Choroid plexus epithelial cell (primary cell): ENCODE measurements at places on chromosomes 4 and X.
A peak's percentile ranks its signal among the peaks of the same experiment; 100 is the strongest.

GRCh38 chrX:141439651-141440050 is 144.9 kb downstream of the SPANXA1 start:
- peak; percentile 1 for DNase-seq

- DNase-seq = no peak
Measured at GRCh38 chr4:57048590-57049304, 61.4 kb downstream of the IGFBP7 start.

DNA sequence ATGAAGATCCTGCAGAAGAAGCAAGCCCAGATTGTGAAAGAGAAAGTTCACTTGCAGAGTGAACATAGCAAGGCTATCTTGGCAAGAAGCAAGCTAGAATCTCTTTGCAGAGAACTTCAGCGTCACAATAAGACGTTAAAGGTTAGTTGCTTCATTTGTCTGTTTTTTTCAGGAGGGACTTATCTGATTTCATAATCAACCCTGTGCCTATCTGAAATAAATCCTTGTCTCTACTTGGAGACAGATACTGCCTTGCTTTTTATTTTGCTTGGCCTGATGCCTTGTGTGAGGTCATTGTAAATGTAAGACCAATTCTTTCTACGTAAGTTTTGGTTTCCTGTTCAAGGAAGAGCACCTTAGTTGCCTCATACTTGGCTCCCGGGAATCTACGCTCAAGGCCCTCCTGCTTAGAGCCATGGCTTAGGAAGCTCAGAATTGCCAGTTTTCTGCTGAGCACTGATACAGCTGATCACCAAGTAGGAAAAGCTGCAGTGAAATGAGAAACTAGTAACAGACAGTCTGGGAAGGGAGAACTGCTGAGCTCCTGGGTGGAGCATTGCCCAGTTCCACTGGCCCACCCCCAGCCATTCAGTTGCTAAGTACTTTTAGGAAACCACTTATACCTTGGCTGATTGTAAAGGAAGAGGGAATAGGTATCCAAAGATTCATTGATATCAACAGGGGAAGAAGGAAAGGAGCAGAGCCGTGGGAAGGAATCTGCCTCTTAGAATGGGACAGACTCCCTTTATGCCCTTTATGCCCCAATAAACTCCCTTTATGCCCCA is 41.8 kb downstream of the RBBP7 start:
- peak; percentile 96 for DNase-seq

GRCh38 chr4:76856243-76857073 is 41.5 kb downstream of the SOWAHB start:
- DNase-seq = peak; percentile 77

DNA sequence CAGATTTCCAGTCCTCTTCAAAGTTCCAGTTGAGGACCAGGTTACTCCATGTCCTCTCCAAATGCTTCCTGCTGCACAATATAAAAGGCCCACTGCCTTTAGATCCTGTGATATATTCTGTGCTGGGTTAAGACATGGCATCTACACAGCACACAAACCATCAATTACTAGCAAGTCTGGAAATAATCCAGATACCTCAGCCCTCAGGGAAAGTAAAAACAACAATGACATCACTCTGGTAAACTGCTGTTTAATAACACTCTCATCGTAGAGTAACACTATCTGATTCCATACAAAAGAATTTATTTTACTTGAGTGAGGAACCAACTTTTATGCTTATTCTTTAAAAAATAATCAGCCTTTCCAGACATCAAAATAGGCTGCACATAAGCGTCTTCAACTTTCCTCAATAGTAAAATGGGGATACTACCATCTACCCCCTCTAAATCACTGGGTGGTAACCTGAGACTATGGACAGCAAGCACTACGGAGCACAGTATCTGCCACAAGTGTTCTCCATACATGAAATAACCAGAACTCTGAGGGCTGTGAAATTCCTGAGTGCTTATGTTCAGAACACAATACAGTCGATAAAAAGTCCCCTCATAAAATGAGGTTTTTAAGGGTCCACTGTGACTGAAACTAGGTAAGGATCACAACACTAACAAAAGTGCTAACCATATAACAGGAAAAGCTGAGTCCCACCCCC is 53.4 kb downstream of the ABCG2 start:
- peak; percentile 72 for DNase-seq

- peak; percentile 67 for DNase-seq
Measured at GRCh38 chr4:57109847-57110639, at the start of gene IGFBP7. IGFBP7 (minus strand) TSS chr4:57110385; CDS start chr4:57110351, 34 bp downstream.

GRCh38 chrX:48530736-48531135 is 8.8 kb upstream of the TBC1D25 start:
- no peak for DNase-seq

DNA sequence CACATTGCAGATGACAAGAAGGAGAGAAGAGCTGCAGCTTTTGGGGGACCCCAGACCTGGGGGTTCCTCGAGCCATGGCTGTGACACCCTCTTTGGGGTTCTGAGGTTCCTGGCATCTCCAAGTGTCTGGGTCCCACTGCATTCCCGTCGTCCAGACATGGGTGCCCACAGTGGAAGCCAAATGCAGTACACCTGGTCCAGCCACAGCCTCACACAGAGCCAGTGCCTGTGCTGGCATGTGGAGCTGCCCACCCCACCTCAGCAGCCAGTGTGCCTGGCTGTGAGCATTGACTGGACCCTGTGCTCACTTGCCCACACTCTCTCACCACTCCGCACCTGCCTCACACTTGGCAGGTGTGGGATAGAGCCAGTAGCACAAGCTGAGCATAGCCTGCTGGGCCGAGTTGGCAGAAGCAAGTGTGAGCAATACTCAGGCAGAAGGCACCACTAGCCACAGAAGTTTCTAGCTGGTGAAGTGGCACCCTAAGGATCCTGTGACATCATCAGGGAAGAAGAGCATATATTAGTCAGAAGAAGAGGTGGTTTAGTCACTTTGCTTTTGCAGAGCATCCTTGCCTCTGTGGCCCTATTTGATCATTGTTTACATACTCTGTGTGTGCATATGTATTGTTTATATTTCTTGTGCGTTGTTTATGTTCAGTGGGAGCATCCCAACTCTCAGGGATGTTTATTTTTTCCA is 65.0 kb upstream of the MAGEB2 start:
- DNase-seq = no peak

DNA sequence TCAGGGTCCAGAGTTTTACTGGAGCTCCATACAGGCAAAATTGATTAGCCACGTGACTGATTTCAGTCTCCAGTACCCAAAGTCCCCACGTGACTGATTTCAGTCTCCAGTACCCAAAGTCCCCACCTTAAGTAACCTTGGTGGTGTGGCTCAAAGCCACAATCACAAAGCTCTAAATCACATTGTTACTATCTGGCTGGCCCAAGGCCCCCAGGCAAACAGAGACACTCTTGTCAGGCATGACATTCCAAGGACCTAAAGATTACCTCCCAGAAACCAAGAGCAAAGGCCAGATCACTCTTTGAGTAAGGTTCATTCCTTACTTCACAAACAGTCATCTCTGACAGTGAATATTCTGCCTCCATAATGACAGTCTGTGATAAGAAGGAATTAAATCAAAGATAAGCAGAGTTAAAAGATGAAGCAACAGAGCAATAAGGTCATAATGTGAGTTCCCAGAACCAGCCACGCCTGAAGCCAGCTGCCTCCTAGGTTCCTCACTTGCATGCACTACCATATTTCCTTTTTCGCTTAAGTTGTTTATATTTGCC is 78.5 kb downstream of the ANXA3 start:
- DNase-seq = no peak

DNA sequence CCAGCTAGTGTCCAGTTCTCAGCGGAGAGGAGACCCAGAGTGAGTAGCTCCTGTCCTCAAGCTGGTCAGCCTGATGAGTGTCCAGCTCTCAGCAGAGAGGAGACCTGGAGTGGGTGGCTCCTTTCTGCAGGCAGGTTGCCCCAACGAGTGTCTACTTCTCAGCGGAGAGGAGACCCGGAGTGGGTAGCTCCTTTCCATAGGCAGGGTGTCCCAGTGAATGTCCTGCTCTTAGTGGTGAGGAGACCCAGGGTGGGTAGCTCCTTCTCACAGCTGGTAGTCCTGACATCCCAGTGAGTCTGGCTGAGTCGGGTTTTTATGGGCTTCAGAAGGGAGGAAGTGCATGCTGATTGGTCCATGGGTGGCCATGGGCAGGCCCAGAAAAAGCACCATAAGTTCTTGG is 55.7 kb upstream of the NUDT6 start:
- no peak for DNase-seq

DNA sequence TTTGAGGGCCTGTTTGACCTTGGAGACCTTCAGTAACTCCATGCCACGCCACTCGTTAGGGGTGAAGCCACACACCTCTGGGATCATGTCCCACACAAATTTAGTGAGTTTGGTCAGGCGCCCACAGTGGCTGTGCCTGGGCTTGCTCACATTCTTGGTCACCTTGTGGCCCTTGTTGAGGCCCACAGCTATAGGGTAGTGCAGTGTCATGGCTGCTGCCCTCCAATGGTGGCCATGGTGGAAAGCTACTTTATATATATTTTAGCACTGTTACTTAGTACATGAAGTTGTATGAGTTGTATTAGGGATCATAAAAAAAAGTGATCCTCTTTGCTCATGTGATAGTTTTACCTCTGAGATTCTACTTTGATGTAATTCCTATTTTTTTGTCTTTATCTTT is 985 bp upstream of the CXCL11 start:
- no peak for DNase-seq

DNA sequence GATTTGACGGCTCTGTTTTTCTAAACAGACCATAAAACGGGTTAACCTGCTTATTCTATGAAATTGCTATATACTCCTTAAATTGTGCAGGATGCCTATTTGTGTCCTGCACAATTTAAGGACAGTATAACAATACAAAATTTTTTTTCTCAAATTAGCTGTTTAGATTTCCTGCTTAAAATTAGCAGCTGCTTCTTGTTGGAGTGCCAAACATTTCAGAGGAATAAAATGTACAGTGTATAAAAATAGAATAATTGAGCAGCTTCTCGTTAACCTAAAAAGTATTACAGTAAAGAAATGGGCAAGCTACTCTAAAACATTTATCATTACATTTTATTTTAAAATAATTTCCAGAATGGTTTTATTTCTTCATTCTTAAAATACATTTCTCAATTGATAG is 100.5 kb downstream of the PPA2 start:
- DNase-seq = no peak

GRCh38 chr4:112321776-112322684 is 24.9 kb downstream of the ALPK1 start:
- DNase-seq = peak; percentile 75

GRCh38 chr4:74038425-74039314 is at the start of gene CXCL3:
CXCL3 (minus strand) TSS chr4:74038689; CDS start chr4:74038611, 78 bp downstream.
- DNase-seq = peak; percentile 62

DNA sequence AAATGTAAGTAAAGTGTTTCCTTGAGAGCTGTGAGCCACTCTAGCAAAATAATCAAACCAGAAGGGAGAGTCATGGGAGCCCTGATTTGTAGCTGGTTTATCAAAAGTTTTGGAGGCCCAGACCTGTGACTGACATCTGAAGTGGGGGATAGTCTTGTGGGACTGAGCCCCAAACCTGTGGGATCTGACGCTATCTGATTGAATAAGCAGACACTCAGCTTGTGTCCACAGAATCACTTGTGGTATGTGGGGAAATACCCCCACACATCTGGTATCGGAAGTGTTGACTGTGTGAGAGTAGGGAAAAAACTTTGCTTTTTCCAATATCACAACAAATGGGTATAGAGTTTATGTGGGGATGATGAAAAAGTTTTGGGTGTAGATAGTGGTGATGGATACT is 35.4 kb downstream of the FUNDC1 start:
- no peak for DNase-seq

GRCh38 chr4:182320580-182320979 is 77.4 kb downstream of the TENM3 start:
- DNase-seq = no peak

- no peak for DNase-seq
Measured at GRCh38 chrX:31280580-31280979, 208.7 kb upstream of the FTHL17 start.

DNA sequence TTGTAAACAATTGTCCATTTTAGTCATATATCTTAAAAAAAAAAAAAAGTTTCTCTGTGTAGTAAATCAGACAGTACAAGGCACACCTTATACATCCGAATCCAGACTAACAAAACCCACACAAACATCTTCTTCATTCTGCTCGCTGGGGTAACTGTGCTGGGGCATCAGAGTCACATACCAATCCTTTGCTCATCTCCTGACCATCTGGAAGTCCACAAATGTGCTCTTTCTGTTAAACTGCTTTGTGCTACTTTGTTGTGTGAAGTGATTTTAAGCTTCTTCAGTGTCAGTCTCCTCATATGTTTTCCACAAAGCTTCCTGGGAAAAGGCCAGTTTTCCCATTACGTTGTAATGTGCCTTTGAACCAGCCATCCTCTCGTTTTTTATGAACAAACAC is 86.2 kb upstream of the CBR4 start:
- DNase-seq = no peak

GRCh38 chrX:2691543-2692220 is 587 bp downstream of the CD99 start:
- DNase-seq = peak; percentile 50

DNA sequence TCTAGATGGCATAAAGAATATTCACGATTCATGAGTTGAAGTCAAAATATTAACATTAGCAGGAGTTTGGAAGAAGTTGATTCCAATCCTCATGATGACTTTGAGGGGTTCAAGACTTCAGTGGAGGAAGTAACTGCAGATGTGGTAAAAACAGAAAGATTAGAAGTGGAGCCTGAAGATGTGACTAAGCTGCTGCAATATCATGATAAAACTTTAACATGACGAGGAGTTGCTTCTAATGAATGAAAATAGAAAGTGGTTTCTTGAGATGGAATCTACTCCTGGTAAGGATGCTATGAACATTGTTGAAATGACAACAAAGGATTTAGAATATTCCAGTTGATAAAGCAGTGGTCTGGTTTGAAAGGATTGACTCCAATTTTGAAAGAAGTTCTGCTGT is 70.1 kb upstream of the TMLHE start:
- no peak for DNase-seq

DNA sequence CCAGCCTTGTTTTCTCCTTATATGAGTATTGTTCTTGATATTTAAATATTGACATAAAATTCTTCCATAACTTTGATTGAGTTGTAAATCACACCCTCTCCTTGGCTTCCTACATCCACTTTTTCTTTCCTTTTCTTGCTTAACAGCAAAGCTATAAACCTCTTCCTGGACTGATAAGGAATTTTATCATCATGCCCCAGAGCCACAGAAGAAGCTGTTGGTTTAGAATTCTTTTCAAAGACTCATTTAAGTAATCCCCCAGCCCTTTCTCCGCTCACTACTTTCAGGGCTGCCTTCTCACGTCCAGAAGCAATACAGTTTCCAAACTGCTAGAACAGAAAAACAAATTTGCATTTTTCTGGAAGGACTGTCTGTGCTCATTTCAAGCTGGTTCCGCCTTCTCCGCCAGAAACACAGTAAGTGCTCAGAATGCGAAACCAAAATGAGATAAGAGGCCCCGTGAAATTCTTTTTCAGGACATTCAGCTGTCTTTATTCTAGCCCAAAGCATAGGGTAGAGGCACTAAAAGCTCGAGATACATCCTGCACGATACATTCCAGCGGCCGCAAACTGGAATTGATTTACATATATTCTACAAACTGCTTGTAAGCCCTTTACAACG is 849 bp downstream of the MID1 start:
- peak; percentile 50 for DNase-seq

DNA sequence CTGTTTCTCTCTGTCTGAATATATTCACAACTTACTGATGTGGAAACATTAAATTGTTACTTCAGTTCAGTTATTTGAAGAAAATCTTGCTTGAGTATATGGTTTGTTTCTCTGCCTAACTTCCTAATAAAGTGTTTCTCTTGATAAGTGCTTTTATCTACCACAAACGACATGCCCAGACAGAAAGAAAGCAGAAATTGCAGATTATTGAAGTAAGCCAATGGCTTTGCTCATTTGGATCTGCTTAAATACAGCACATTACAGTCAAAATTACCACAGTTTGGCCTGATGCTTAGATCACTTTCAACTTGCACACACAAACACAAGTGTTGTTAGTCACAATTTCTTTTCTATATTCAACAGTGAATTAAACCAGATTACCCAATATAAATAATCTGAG is 68.0 kb downstream of the ATOH1 start:
- DNase-seq = no peak
